ENCODE measurements at places on chromosomes 1 and 21. TPM values are rescaled to one million over a fixed set of nuclear protein-coding genes. Genes with fewer than 3 reads are reported as not detected.

CAMK1G gene
- 8.4 TPM for total RNA-seq

B4GALT2 gene
- 71.7 TPM for total RNA-seq

HFM1 gene
- 0.87 TPM for total RNA-seq

LRRC39 gene
- total RNA-seq, result 0.44 TPM

OR2T2 gene
- total RNA-seq, result not detected

KCNJ6 gene
- not detected for total RNA-seq

KCNK2 gene
- total RNA-seq, result 15.9 TPM

OR2L8 gene
- 0.25 TPM for total RNA-seq

LAD1 gene
- not detected for total RNA-seq

IQGAP3 gene
- 83.3 TPM for total RNA-seq

UBASH3A gene
- not detected for total RNA-seq

S100A12 gene
- total RNA-seq, result not detected

AVPR1B gene
- total RNA-seq, result not detected

AJAP1 gene
- total RNA-seq, result 0.11 TPM

RABIF gene
- total RNA-seq, result 3.7 TPM

GPR25 gene
- not detected for total RNA-seq

TMEM269 gene
- 0.12 TPM for total RNA-seq

LORICRIN gene
- not detected for total RNA-seq

NBPF6 gene
- total RNA-seq, result not detected

TSPAN2 gene
- total RNA-seq, result 1.7 TPM

GPR52 gene
- 0.89 TPM for total RNA-seq

CYP4A22 gene
- not detected for total RNA-seq

GJC2 gene
- 9.7 TPM for total RNA-seq

OR10K1 gene
- not detected for total RNA-seq

SPRR2E gene
- not detected for total RNA-seq

AMY1B gene
- not detected for total RNA-seq

TUFT1 gene
- 8.5 TPM for total RNA-seq

LCE1A gene
- total RNA-seq, result not detected

CCDC24 gene
- total RNA-seq, result 5.9 TPM

CD1B gene
- not detected for total RNA-seq

PHACTR4 gene
- total RNA-seq, result 5.2 TPM

LAMC2 gene
- 1.4 TPM for total RNA-seq

FGR gene
- not detected for total RNA-seq

SHISAL2A gene
- not detected for total RNA-seq

WNT3A gene
- not detected for total RNA-seq

CORT gene
- total RNA-seq, result not detected

RWDD3 gene
- 14.5 TPM for total RNA-seq

SYT6 gene
- total RNA-seq, result not detected

CA6 gene
- total RNA-seq, result not detected

ESRRG gene
- 0.12 TPM for total RNA-seq

CRP gene
- not detected for total RNA-seq

KCNH1 gene
- 0.22 TPM for total RNA-seq

TMEM82 gene
- total RNA-seq, result not detected

RHD gene
- total RNA-seq, result not detected

RBP7 gene
- not detected for total RNA-seq

C1orf185 gene
- not detected for total RNA-seq

MXRA8 gene
- total RNA-seq, result 203 TPM

GSTM1 gene
- total RNA-seq, result 0.37 TPM

HPDL gene
- 3.0 TPM for total RNA-seq

RCC1 gene
- total RNA-seq, result 87.7 TPM

MAP3K21 gene
- 1.7 TPM for total RNA-seq

HRNR gene
- not detected for total RNA-seq

SLC45A3 gene
- 2.0 TPM for total RNA-seq

PLA2G2D gene
- not detected for total RNA-seq

PTGFR gene
- total RNA-seq, result 17.7 TPM

FBXO28 gene
- total RNA-seq, result 28.1 TPM

TNFRSF8 gene
- 0.37 TPM for total RNA-seq

CTXND2 gene
- not detected for total RNA-seq

PTGER3 gene
- 3.0 TPM for total RNA-seq

Data from uterine smooth muscle cell (primary cell).